ENCODE measurements at places on chromosomes 6 and 20.
A peak's percentile ranks its signal among the peaks of the same experiment; 100 is the strongest.

DNA sequence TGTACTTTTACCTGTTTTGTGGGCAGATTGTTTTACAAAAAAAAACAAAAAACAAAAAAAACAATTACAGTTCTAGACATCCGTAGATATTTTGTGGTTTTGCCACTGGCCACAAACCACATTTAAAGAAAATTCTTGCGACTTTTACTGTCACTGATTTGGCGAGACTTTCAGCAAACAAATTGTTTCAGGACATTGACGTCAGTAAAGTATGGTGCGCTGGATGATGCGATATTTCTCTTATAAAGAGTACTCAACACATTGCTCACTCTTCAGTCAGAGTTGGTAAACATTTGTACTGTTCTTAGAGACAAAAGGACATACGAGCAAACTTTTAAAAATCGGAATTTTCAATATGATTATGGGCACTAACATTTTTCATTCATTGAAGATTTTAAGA lies 229.8 kb downstream of the HAO1 start:
- DNase-seq: no peak

DNA sequence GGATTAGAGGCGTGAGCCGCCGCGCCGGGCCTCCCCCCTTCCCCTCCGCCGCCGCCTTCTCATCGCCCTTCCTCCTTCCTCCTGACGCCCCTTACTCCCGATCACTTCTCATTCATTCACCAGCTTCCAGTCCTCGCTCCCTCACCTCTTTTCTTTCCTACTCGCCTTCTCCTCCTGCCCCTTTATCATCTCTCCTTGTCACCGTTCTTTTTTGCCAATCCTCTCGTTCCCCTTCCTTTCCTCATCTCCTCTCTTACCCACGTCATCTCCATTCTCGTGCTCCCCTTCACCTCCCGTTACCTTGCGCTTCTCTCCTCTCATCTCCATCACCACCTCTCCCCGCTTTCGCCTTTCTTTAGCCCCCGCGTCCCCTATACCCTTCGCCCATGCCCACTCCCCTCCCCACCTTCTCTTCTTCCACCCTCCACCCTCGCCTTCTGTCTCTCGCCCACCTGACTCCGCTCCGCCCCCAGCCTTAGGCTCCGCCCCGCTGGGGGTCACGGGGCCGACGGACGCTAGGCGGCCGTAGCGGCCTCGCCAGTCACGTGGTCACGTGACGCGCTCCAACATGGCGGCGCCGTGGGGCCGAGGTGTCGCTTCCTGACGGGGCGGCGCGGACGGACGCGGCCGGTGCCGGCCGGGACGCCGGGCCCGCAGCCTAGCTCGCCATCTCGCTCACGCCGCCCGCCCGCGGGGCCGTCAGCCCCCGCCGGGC lies at the start of gene ARFGEF2:
Gene ARFGEF2, plus strand, starts transcription at position 544 of the 715 bp plus-strand sequence. CDS start 179 bp downstream, outside the sequence.
- peak; percentile 90 for DNase-seq

- DNase-seq: no peak
Observed at GRCh38 chr20:21520702-21521595, 7.1 kb upstream of the NKX2-2 start.

GRCh38 chr6:34317172-34317477 lies 68.3 kb upstream of the SMIM29 start:
- DNase-seq: no peak

DNA sequence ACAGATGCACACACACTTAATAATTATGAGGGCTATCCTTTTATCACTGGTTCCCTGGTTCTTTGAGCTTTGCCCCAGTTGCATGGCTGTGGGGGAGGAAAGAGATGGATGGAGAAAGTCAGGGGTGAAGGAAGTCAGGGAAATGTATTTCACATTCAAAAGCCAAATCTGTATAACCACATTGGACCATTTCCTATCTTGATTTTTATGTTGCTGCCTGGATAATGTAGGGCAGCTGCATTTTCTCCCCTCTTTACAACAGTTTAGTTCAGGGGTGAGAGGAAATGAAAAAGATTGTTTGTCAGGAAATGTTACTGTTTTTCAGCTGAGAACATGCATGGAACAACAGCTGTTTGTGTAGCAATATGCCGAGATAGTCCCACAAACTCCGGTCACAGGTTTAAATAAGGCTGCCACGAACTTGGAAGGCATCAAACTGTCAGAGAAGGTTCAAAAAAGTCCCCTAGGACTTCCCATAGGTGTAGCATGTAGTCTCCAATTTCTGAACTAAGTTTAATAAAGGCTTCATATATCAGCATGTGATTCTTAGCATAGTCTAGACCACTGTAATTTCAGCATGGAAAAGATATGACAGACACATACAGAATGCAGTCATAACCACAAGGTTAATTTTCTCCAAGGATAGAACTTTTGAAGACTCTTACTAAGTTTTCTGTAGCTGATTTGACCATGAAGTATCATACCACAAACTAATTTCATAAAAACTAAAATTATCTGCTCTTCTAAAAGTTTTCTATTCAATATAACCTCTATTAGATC lies 82.1 kb upstream of the COL21A1 start:
- DNase-seq: peak; percentile 61

DNA sequence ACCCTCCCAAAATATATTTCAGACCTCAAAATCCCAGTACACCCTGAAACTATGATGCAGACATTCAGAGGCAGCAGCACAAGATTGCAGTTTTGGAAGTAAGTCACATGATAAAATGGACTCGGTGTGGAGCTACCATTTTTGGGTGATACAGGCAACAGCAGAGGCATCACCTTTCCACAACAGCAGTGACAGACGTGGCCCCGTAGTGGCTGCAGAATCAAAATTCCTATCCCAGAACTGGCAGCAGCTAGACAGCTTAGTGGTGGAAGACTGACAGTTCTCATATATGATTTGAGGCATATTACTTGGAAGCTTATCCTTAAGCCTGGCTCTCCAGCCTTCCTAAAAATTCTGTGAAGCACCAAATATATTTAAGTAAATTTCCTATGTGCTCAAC lies 19.9 kb downstream of the PLN start:
- no peak for DNase-seq

GRCh38 chr6:146593986-146594385 lies 4.8 kb upstream of the ADGB start:
- DNase-seq: no peak

DNA sequence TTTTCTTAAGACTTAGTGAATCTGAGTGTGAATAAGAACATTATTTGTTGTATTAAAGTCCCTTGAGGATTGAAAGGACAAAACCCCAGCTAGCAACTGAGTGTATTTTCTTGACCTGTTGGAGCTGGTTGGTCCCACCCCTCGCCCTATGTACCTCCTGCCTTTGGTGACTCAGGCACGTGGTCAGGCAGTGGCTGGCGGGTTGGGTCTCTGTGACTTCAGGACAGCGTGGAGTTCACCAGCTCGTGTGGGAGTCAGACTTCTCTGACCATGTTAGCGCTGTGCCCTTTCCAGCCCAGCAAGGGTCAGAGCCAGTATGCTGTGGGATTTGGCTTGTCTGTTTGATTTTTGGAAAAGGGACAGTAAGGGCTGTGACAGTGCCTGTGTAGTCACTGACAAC lies 93.7 kb downstream of the SSR1 start:
- peak; percentile 33 for DNase-seq

GRCh38 chr6:17167327-17167979 lies 65.6 kb downstream of the STMND1 start:
- DNase-seq: peak; percentile 56

GRCh38 chr6:86459978-86460377 lies 477.4 kb upstream of the HTR1E start:
- no peak for DNase-seq

GRCh38 chr6:15284743-15285142 lies 38.9 kb downstream of the JARID2 start:
- DNase-seq: peak; percentile 60

DNA sequence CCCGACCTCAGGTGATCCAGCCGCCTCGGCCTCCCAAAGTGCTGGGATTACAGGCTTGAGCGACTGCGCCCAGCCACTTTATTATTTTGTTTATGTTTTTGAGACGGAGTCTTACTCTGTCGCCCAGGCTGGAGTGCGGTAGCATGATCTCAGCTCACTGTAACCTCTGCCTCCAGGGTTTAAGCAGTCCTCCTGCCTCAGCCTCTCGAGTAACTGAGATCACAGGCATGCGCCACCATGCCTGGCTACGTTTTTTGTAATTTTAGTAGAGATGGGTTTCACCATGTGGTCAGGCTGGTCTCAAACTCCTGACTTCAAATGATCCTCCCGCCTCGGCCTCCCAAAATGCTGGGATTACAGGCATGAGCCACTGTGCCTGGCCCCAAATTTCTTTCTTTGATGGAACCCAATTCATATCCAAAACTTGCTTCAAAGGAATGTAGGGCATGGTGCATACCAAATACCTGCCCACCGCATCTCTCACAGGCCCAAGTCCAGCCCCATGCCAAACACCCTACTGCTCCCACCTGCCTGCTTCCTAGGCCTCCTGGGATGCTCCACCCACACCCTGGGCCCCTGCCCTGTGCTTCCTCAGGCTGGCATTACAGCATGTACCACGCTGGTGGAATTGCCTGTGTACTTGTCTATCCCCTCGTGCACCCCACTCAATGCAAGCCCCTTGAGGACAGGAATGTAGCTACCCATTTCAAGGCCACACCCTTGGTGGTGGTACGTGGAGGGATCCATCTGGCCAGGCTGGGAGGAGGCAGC lies 4.9 kb upstream of the HMGA1 start:
- DNase-seq: no peak

GRCh38 chr6:169780571-169781091 lies 29.2 kb downstream of the ERMARD start:
- DNase-seq: no peak

DNA sequence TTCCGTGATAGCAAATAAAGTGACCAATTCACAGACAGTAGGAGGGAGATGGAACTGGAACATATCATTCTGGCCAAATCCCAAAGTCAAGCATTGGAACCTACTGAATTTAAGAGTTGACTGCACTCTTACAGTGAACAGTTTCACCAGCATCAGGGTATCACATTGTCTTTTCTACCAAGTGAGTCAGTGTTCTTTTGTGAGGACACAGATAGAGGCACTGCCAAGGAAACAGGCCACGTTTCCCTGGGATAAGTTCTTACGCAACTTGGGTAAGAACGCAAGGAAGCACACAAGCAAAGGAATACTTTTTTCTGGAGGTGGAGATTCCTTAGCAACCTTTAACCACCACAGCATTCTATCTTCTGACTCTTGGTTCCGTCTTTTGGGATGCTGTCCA lies 28.6 kb upstream of the ENPP5 start:
- DNase-seq: no peak

GRCh38 chr6:95227351-95227750 lies 350.0 kb upstream of the MANEA start:
- no peak for DNase-seq

GRCh38 chr20:8223091-8223870 lies 91.2 kb downstream of the PLCB1 start:
- peak; percentile 96 for DNase-seq

- no peak for DNase-seq
Observed at GRCh38 chr20:7975851-7976414, 35.7 kb upstream of the HAO1 start.

GRCh38 chr6:31712296-31712695 lies 2.9 kb upstream of the LY6G6D start:
- no peak for DNase-seq

DNA sequence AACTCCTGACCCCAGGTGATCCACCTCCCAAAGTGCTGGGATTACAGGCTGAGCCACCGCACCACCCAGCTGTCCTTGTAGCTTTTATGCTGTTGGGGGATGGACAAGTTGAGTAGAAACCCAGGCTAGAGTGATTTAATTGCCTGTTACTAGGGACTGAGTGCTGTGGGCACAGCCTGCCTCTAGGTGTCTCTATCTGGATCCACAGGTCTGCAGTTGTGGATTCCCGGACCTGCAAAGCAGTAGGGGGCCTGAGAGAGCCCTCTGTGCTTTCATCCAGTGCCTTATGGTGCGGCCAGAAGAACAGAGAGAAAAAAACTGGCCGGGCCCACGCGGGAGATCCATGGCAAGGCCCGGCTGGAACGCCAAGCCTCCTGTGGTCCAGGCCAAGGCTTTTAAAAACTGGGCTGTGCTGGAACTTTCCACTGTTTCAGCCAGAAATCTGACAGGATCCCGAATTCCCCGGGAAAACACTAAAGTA lies 5.2 kb downstream of the SIRPA start:
- peak; percentile 68 for DNase-seq

DNA sequence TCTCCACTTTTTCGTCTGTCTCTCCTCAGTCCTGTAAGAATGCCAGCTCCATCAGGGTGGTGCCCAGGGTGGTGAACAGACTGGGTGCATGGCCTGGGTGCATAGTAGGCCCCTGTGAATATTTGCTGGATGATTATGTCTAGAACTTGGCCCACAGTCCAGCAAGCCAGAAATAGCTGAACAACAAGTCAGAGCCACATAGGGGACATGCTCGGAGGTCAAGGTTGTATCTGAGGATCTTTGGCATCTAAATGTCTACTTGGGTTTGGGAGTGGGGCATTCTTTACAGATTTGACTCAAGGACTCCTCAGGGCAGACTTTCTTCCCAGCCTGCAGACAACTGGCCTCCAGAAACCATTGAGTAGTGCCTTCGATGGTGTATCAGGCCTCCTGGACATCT lies 18.1 kb upstream of the BPIFA3 start:
- no peak for DNase-seq

DNA sequence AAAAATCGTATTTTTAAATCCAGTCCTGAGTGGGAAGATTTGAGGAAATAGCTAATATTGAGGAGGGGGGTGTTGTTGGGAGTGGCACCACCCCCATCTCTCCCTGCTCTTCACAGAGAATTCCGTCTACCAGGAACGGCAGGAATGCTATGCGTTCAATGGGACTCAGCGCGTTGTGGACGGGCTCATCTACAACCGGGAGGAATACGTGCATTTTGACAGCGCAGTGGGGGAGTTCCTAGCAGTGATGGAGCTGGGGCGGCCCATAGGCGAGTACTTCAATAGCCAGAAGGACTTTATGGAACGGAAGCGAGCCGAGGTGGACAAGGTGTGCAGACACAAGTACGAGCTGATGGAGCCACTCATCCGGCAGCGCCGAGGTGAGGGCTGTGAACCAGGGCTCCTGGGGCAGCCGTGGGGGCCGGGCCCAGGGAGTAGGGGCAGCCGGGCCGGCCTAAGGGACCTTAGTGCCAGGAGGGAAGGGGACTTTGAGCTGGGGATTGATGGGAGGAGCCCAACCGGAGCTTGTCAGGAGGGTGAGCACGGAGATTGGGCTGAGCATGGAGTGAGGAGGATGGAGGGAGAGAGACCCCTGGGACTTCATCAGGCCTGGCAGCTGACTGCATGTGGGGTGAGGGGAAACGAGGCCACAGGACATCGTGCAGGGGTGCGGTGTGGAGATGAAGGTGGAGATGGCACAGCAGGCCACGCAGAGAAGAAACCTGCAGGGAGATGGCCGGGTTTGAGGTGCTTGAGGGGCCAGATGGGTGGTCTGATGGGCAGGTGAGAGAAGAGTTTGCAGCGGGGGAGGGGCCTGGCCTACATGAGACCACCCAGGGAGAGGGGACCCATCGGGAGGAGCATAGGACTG lies 41.3 kb downstream of the HLA-DPB1 start:
- DNase-seq: peak; percentile 20

DNA sequence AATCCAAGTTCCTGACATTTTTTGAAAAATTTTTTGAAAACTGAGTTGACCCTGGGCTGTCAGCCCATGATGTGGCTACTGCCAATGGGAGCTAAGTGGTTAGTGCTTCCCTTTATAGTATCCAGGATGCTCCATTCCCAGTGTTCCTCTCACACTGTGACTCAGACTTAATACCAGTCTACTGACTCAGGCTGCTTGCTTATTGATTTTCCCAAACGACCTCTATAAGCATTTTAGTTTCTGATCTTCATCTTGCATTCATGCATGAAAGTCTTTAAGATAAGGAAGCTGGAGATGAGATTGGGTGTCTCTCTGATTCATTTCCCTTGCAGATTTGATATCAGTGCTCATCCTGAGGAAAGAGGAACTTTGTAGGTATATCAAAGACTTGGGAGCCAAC lies 560.0 kb downstream of the TBC1D32 start:
- peak; percentile 47 for DNase-seq

GRCh38 chr6:21587961-21588480 lies 5.5 kb upstream of the SOX4 start:
- DNase-seq: peak; percentile 52

GRCh38 chr6:21965016-21965415 lies 331.8 kb downstream of the PRL start:
- no peak for DNase-seq

All from fibroblast of skin of scalp (primary cell).